ENCODE measurements at places on chromosomes 6 and 20.
A peak's percentile ranks its signal among the peaks of the same experiment; 100 is the strongest.

GRCh38 chr6:16472349-16473069, 234.1 kb downstream of the GMPR start:
- no peak for DNase-seq

- DNase-seq = no peak
These were observed at the start of gene RFX6 for GRCh38 chr6:116876635-116877611. Gene RFX6 (plus strand): TSS chr6:116877242. CDS start chr6:116877276, 34 bp downstream.

DNA sequence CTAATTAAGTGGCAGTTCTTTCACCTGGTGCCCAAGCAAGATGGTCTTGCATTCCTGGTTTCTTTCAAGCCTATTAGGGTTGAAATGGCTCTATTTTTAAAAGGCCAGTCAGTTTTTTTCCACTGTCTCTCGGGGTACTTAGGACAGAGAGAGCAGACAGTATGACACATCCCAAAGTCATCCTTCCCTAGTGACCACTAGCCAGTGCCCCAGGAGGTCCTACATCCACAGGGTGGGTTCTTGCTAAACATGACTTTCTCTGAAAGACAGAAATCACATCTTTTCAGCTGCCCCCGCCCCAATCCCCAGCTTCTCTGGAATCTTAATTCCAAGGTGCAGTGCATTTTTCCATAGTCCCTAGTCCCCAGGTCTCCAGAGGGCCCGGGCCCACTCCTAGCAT, 192.4 kb downstream of the SLC24A3 start:
- DNase-seq = no peak

DNA sequence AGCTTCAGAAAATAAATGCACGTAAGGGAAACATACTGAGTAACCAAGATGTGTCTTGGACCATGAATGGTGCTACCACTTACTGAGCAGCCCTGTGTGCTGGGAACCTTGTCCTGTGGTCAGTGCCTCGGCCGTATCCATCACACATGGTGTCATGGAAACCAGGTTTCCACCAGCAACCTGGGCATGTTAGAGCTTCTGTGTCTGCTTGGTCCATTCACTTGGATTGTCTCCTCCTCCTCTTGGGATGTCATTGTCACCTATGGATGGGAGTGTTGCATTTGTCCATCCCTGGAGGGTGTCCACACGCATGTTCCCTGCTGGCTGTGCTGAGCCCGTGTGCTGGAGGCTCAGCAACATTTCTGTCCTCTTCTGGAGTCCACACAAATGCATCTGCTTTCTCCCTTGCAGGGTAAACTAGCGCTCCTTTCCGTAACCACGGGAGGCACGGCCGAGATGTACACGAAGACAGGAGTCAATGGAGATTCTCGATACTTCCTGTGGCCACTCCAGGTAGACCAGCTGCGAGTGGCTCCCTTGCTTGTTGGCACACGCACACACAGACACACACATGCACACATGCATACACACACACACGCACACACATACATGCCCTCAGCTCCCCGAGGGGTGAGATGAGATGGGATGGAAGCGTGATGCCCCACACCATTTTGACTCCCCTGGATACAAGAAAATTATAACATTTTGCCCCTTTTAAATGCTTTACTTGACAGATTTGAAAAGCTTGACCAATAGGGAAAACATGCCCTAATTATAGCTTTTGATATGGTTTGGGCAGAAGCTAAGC, 17.0 kb downstream of the NQO2 start:
- DNase-seq = no peak

- no peak for DNase-seq
These were observed 4.6 kb downstream of the SIRPG start for GRCh38 chr20:1652960-1653359.

GRCh38 chr6:165568326-165568725, 94.7 kb downstream of the PDE10A start:
- no peak for DNase-seq

DNA sequence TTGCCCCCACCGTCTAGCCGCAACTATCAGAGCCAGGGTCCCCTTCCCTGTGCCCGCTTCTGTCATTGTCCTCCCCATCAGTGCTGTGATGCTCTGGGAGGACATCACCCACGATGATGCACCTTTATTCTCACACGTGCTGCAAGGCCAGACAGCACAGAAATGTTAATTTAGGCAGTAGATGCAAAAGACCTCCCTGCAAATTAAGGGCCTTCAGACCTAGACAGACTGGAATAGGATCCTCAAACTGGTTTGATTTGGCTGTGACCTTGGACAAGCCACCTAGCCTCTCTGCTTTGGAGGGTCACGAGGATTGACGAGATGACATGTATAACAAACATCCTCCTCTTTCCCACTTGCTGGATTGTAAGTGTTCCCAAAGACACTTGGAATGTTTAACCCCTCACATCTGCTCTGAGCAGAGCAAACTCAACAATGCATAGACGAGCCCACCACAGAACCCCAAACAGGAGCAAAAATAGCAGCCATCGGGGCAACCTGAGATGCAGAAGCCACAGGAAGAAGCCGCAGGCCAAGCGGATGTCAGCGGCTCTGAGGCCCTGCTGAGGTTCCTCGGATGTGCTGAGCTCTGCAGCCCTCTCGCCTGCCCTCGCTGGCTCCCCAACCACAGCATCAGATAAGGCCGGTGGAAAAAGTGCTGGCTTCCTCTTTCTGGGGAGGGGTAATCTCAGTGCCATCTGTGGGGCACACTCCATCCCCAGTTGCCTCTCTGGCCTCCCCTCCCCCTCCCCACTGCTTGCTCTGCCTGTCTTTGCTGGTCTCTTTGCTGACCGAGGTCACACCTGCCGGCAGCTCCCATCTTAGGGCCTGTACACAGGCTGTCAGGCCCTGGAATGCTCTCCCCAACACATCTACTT, 35.3 kb downstream of the TOX2 start:
- DNase-seq = peak; percentile 55

DNA sequence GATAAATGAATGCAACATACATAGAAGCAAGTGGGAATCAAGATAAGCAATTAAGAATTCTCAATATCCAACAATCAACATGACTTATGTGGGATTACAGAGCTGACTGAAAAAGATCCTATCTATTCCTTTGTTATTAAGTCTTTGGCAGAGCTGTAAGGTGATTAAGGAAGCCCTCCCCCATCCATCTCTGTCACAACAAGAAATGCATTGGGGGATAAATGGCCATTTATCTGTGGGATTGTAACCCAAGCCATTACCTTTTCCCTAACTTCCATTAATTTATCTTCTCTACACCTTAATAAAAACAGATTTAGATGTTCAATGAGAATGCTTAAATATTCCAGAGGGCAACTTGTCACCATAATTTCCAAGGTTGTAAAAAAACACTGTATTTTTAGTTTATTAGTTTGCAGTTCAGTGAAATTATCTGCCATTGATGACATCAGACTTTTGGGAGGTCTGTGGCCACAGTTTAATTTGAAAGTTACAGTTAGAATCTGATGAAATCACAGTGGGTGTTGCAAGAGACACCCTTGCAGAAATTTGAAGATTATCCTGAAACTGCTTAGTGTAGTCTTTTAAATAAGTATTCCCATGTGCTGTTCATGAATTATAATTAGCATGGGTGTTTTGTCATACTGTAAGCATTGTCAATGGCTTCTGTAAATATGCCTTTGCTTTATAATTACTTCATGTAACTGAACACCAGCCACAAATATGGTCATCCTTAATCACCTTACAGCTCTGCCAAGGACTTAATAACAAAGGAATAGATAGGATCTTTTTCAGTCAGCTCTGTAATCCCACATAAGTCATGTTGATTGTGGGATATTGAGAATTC, 49.4 kb upstream of the FYN start:
- no peak for DNase-seq

- DNase-seq = no peak
These were observed 182.8 kb downstream of the SASH1 start for GRCh38 chr6:148525453-148525852.

GRCh38 chr20:50885068-50885467, 46.2 kb downstream of the ADNP start:
- no peak for DNase-seq

DNA sequence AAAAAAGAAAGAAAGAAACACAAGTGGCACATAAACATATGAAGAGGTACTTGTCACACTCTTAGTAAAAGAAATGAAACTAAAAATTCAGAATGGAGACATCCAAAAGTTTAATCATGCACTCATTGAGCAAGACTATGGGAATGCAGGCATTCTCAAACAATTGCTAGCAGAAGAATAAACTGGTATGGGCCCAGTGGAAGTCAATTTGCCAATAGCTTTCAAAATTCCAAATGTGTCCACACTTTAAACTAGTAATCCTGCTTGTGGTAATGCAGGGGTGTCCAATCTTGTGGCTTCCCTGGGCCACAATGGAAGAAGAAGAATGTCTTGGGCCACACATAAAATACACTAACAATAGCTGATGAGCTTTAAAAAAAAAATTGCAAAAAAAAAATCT, 97.4 kb downstream of the EPB41L2 start:
- DNase-seq = no peak

GRCh38 chr20:13200767-13201500, 20.1 kb upstream of the ISM1 start:
- no peak for DNase-seq

DNA sequence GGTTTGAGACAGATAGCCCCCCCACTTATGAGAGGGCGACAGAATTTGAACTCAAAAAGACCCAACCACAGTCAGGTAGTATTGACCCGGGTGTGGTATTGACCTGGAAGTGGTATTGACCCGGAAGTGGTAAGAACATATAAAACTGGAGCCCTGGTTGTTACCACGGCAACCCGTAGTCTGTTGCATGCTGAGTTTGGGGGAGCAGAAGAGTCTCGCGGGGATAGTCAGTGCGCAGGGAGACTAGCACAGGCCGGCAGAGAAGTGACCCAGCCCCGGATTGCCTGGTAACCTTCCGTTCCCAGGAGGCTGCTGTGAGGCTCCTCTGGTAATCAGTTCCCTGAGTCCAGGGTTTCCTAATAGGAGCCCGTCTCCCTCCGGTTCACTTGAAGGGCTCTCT, 96.2 kb downstream of the SNX5 start:
- no peak for DNase-seq

- no peak for DNase-seq
These were observed 55.9 kb downstream of the MAP3K5 start for GRCh38 chr6:136736281-136736960.

- DNase-seq = no peak
These were observed 245.4 kb upstream of the FLRT3 start for GRCh38 chr20:14582855-14583254.

DNA sequence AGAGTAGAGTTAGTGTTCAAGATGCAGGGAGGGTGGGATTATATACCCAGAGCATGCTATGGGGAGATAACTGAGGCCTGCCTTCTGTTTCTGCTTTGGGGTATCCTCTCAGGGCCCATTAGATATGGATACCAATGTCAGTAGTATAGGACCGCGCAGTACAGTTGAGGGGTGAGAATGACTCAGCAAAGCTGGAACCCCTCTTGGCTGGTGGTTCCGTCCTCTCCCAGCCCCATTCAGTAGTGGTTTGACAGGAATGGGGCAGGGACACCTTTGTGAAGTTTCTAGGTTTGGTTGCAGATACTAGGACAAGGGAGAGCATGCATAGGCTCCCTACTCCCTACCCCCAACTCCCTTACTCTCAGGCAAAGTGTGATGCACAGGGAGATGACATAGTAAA, 47.8 kb downstream of the EIF2S2 start:
- no peak for DNase-seq

DNA sequence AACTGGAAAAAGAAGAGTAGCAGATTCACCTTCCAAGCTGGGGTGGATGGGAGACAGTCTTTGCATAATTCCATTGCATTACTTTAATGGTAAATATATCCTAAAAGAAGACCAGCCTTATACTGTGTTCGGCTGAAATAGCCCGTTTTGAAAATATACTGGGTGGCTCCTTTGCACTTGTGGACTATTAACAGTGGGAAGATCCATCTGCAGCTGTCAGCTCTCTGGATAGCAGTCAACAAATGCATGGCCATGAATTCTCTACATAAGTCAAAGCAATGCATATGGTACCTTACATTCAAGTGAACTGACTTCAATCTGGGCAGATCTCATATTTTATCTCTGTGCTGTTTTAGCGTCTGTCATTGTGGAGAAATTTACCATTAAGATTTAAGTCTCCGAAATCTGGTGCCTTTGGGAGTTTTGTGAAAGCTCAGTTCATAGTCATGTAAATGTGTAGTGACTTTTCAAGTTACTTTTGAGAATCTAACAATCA, 400.6 kb upstream of the RNF217 start:
- no peak for DNase-seq

- no peak for DNase-seq
These were observed 64.1 kb upstream of the BEND6 start for GRCh38 chr6:56890683-56891429.
